ENCODE measurements at places on chromosomes 3 and 15.

GRCh38 chr3:180881065-180881801 lies 31.2 kb upstream of the FXR1 start:
- DNase-seq: no peak

GRCh38 chr3:153614140-153614539 lies 452.1 kb downstream of the RAP2B start:
- DNase-seq: no peak

DNA sequence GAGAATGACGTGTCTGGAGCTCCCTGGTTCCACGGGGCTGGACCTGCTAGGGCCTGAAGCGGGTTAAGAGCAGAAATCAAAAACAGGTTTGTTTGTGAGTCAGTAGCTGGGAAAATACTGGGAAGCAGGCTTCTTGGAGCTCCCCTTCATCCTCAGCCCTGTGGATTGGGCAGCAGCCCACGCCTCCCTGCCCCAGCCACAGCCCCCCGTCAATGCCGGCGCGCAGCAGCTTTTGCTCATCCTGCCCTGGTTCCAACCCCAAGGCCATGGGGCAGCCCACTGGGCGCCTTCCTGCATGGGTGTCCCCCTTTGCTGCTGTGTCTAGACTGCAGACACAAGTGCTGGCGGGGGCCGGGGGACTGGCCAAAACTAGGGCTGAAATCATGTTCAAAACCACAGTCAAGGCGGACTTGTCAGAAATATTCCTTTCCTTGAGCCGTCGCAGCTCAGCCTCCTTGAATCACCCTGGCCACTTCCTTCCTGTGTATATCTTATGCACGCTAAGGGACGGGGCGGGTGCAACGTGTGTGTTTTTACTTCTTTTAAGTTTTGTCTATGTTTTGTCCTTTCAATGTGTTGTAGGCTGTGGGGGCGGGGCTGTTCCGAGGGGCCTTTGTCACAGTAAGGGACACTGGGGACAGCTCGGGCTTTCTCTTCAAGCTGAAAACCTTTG lies 108.1 kb downstream of the KLF13 start:
- DNase-seq: peak; percentile 70

DNA sequence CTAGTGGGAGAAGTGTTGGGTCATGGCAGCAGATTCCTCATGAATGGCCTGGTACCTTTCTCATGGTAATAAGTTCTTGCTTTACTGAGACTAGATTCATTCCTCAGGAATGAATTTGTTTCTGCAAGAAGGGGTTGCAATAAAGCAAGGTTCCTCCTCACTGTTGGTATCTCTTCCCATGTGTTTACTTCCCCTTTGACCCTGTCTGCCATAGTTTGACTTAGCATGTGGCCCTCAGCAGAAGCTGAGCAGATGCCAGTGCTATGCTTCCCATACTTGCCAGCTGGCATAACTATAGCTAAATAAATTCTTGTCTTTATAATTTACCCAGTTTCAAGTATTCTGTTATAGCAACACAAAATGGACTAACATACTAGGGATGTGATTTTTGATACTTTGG lies 163.6 kb upstream of the COL8A1 start:
- DNase-seq: no peak

DNA sequence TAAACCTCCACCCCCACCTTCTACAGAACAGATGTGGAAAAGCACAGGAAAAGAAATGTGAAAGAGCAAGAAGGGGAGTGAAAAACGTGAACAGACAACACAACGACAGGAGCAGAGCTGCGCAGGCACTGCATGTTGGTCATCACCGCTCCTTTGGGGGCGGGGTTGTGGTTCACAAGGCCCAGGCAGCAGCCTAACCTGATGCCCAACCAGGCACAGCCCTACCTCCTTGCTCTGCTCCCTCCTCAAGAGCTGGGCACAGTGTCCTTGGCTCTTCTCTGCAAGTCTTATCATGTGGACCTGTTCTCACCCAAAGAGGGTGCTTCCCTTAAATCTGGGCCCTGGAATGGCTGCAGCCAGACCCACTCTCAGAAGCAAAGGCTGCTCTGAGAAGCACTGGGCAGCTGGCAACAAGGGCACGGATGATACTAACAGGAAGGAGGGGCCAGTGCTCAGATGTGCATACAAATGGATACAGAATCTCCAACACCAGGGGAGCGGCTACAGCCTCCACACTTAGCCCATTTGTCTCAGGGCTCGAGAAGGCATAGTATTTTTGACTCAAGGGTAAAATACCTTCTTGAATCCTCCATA lies 64.6 kb downstream of the DHX30 start:
- DNase-seq: no peak

DNA sequence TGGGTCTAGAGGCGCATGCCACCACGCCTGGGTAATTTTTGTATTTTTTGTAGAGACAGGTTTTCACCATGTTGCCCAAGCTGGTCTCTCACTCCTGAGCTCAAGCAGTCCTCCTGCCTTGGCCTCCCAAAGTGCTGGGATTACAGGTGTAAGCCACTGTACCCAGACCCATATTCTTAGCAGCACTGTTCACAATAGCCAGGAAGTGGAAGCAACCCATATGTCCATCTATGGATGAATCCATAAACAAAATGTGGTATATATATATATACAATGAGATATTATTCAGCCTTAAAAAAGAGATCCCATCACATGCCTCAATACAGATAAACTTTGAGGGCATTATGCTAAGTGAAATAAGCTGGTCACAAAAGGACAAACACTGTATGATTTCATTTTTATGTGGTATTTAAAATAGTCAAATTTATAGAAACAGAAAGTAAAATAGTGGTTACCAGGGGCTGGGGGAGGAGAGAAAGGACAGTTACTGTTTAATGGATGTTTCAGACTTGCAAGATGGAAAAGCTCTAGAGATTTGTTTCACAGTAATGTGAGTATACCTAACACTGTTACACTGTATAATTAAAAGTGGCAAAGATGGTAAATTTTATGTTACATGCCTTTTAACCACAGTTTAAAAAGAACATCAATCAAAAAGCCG lies 35.7 kb upstream of the GRAMD1C start:
- no peak for DNase-seq

GRCh38 chr3:14876921-14877333 lies 58.2 kb downstream of the FGD5 start:
- DNase-seq: no peak

- no peak for DNase-seq
Observed at GRCh38 chr3:66378256-66378655, 122.6 kb downstream of the LRIG1 start.

GRCh38 chr3:194587438-194587931 lies 45.7 kb downstream of the TMEM44 start:
- DNase-seq: no peak

- no peak for DNase-seq
Observed at GRCh38 chr3:126460381-126460780, 15.3 kb downstream of the ZXDC start.

GRCh38 chr3:71052716-71053115 lies 530.8 kb downstream of the FOXP1 start:
- no peak for DNase-seq

GRCh38 chr3:49901366-49902339 lies 2.0 kb downstream of the MST1R start:
- DNase-seq: no peak

DNA sequence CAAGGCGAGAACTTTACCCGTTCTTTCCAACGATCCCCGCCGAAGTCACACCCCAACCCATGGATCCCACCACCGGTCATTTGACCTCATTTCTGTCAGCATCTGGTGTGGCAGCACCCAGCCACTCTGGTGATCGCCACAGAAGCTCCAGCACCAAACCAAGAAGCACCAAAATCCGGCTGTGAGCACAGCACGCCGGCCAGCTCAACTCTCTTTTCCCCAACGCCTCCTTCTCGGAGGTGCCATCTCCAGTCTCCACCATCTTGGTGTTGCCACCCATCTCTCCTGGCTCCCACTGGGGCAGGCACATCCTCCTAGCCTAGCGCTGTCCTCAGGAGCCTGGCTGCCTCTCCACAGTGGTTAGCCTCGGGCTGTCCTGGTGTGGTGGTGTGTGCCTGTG lies 6.5 kb downstream of the MUC4 start:
- no peak for DNase-seq

- no peak for DNase-seq
Observed at GRCh38 chr15:75172284-75172820, 29.3 kb upstream of the C15orf39 start.

DNA sequence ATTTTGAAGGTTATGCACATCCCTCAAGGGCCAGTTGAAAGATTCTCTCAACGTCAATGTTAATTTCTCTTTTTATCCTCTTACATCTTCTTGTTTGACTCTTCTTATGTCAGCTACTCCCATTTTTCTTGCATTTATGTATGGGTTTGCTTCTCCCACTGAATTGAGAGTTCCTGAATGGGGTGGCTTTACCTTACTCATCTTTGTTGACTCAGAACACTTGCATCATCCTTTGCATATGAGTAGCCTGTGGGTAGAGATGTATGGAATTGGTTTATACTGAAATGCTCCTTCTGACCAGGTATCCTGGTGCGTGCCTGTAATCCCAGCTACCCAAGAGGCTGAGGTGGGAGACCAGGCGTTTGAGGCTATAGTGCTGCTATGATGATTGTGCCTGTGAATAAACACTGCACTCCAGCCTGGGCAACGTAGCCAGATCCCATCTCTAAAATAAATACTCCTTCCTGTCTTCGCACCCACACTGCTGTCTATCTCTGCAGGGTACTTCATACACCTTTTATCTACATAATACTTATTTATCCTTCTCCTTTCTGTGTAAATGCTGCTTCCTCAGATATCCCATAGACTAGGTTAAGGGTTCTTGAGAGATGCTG lies 123.6 kb upstream of the DPH6 start:
- no peak for DNase-seq

GRCh38 chr3:67685499-67685898 lies 31.1 kb upstream of the SUCLG2 start:
- no peak for DNase-seq

GRCh38 chr3:20909511-20909910 lies 723.5 kb upstream of the SGO1 start:
- DNase-seq: no peak

- peak; percentile 45 for DNase-seq
Observed at GRCh38 chr3:53134631-53135232, 4.5 kb upstream of the RFT1 start.

DNA sequence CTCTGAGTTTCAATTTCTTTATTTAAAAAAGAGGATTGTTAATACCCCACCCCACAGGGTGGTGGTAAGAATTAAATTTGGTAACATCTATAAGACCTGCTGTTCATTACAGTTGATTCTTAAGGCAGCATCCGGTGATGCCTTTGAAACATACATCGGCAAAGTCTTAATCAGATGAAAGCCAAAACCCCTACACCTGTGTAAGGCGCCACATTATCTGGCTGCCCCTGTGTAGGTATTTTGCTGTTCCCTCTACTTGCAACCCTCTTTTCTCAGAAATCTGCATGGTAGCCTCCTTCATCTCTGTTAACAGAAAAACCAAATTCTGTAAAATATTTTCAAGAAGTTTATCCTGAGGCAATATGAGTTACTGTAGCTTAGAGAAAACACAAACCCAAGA lies 90.0 kb downstream of the ST6GAL1 start:
- DNase-seq: no peak

DNA sequence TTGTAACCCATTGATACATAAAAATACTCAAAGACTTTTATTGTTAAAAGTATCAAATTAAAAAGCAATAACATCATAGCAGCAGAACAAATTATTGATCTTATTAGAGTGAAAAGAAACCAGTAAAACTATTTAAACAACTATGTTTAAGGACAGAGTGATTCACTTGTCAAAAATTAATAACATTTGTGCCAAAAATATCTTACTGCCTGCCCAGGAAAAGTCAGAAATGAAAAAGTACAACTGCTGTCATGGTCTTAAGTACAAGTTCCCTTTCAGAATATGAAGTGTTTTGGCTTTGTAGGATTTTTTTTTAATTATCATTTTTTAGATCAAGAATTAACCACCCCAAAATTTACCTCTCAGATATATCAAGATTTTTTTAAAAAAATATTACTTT lies 3.4 kb downstream of the IFT57 start:
- no peak for DNase-seq

DNA sequence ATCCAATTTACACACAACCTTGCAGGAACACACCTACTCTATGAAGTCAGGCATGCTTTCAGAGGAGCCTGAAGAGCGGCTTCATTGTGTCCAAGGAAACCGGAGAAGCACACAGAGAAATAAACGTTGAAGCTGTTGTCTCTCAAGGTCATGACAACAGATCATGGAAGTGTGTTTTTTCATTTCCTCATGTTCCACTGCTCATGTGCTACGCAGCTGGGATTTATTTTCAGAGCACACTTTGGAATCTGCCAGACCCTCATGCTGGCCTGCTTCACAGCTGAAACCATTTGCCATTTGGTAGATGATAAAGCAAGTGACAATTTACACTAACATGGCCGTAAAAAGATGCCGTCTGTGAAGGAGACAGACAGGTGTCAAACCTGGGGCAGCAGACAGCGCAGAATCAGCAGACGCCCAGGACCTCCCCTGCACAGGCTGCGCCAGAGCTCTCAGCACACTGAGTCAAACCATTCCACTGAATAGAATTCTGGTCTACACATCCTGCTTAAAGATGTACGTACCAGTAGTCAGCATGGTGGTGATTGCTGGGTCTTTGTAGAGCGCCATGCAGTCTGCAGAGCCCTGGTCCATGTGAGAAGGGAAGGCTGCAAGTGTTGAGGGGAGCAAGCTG lies 99.3 kb downstream of the ARNT2 start:
- no peak for DNase-seq

- DNase-seq: no peak
Observed at GRCh38 chr3:113496924-113497323, 18.0 kb downstream of the SPICE1 start.

GRCh38 chr3:140595295-140595694 lies 82.6 kb upstream of the TRIM42 start:
- DNase-seq: no peak

Measured in activated CD4-positive, alpha-beta T cell treated with anti-CD3 and anti-CD28 coated beads for 24 hours (primary cell).